CD4-positive, alpha-beta T cell treated with Interleukin-10 for 1 hour (primary cell): ENCODE measurements at places on chromosomes 3 and 15.

DNA sequence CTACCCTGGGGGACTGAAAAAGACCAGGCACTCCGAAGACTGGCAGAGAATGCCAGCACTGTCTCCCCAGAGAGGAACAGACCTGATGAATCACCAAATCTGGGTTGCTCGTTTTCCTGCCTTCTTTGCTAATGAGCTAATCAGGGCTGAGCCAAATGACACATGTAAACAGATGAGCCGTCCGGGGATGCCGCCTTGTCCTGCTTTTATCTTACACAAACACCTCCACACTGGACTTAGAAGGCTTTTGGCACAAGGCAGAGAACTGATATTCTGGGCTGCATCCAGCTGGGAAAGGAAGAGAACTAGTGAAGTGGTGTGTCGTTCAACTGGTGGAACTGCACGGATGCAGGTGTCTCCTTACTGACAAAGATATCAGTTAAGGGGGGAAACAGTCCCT, 88.1 kb downstream of the MECOM start:
- DNase-seq = no peak

GRCh38 chr3:148042663-148043445, 633.7 kb downstream of the ZIC1 start:
- DNase-seq = no peak

DNA sequence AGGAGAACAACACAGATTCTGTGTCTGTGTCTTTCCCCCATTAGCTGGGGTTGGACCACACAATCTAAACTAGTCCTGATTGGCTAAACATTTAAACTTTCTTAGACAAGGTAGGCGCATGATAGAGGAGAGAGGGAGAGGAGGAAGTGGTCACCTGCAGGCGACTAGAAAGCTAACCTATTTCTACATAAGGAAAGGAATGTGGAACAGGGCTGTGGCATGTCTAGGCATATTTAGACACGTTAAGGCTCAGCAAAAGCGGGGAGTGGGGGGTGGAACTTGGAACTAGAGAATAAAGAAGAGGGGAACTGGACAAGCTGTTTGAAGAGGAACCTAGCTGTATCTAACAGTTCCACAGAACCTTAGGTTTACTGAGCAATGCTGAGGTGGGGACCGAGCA, 12.8 kb downstream of the LRRC28 start:
- no peak for DNase-seq

DNA sequence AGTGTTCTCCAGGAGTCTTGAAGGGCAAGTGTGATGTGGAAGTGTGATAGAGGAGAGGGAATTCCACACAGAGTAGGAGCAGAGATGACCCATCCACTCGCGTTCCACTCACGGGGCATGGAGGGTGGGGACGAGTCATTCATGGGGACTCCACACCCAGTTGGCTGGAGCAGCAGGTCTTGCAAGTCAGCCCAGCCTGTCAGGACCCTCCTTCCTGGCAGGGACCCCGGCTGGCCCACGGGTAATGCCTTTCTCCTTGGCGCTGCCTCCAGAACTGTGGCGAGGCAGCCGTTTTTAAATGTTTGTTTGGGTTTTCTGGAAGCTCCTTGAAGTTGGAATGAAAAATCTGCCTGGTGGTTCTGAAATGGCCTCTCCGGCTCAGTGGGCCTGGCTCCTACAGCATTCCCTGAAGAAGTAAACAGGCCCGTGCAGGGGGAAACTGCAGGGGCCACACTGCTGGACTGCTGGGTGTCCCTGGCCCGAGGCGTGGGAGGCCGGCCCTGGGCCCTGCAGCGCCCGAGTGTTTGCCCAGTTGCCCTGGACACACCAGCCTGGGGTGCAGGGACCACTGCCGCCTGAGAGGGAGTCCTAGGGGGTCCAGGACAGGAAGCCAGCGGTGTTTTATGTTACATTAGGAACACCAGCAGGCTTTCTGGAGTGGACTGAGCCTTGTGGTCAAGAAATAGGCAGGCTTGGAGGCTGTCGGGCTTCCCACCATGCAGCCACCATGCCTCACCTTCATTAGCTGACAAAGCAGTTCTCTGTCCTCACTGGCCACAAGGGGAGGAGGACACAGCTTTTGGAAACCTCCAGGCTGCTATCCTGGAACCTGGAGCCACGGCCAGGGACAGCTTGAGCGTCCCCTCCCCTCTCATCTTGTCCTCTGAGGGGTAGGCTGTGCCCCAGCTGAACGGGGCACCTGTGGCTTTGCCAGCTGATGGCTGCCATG, 61.3 kb downstream of the CEMIP start:
- no peak for DNase-seq

GRCh38 chr3:81788610-81789009, 27.2 kb upstream of the GBE1 start:
- no peak for DNase-seq

GRCh38 chr15:60374628-60375081, 23.1 kb downstream of the ANXA2 start:
- DNase-seq = no peak

DNA sequence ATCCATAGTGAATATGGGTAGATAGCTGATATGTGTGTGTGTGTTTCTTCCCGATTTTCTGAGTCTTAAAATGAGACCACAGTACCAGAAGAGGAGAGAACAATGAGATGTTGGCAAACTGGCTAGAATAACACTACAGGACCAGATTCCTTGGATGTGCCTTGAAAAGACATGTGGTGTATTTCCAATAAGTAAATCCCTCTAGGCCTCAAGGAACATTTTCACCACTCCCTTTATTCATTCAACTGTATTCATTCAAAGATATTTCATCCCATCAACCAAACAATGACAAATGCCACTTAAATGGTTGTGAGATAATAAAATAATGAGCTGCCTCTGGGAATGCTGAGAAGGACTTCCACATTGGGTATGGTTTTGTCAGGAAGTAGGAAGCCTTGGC, 8.7 kb upstream of the BNC1 start:
- no peak for DNase-seq

GRCh38 chr3:149727656-149728055, 24.6 kb downstream of the COMMD2 start:
- no peak for DNase-seq

DNA sequence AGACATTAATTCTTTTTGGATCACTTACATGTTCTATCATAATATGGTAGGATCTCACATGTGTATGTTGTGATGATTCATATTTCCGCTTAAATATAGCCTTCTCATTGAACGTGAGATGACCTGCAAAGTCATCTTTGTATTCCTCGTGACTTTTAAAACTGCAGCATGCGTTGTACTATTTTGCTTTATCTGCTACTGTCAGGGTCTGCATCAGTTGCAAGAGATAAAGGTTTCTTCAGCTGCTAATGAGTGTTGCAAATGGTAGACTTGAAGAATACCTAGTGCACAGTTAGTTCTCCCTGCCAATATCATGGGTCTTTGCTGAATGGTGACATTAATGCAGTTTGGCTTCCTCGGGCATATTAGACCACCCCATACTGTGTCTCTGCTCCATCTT, 31.8 kb downstream of the REC114 start:
- DNase-seq = no peak

- no peak for DNase-seq
Observed at GRCh38 chr3:66778777-66779176, 219.3 kb upstream of the KBTBD8 start.

GRCh38 chr3:39529577-39529976, 62.1 kb downstream of the MOBP start:
- no peak for DNase-seq

GRCh38 chr3:194064380-194065332, 71.3 kb upstream of the HES1 start:
- no peak for DNase-seq

GRCh38 chr3:179723617-179724016, 70.8 kb downstream of the USP13 start:
- no peak for DNase-seq

- peak; percentile 31 for DNase-seq
Observed at GRCh38 chr15:85583442-85583841, 203.0 kb downstream of the AKAP13 start.

DNA sequence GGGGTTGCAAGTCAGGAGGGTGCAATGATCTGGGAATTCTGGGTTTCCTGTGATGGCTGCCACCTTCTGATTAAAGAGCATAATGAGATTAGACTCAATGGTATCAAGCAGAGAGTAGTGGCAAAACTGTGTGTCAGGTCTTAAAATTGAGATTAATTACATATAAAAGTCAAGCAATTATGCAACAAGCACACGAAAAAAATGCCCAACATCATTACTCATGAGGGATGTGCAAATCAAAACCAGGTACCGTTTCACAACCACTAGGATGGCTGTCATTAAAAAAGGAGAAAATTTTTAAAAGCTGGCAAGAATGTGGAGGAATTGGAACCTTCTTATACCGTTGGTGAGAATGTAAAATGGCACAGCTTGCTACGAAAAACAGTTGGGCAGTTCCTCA, 205.0 kb downstream of the OSBPL10 start:
- DNase-seq = no peak

- DNase-seq = no peak
Observed at GRCh38 chr3:172367205-172368105, 80.8 kb downstream of the GHSR start.

GRCh38 chr15:67253549-67254237, 768 bp downstream of the AAGAB start:
- DNase-seq = no peak

DNA sequence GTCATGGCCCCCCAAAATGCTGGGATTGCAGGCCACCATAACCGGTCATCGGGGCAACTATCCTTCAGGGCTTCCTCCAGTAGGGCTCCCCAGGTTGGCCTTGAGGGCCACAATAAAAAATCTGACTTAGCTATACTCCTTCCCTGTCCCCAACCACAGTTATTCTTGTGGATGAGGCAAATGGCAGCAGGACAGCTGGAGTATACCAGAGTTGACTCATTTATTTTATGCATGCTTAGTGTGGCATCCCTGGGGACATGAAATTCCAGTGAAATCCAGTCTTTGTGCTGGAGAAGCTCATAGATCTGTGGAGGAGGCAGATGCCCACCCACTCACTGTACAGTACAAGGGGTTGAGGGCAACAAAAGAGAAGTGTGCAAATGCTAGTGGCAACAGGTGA, 109.5 kb downstream of the RORA start:
- no peak for DNase-seq

- peak; percentile 48 for DNase-seq
Observed at GRCh38 chr3:152255290-152255689, 13.4 kb upstream of the MBNL1 start.

- DNase-seq = no peak
Observed at GRCh38 chr15:74417225-74417624, 16.5 kb downstream of the SEMA7A start.

GRCh38 chr15:85874236-85874635, 79.5 kb upstream of the KLHL25 start:
- DNase-seq = no peak

GRCh38 chr3:186532598-186533072, 11.5 kb downstream of the CRYGS start:
- no peak for DNase-seq

DNA sequence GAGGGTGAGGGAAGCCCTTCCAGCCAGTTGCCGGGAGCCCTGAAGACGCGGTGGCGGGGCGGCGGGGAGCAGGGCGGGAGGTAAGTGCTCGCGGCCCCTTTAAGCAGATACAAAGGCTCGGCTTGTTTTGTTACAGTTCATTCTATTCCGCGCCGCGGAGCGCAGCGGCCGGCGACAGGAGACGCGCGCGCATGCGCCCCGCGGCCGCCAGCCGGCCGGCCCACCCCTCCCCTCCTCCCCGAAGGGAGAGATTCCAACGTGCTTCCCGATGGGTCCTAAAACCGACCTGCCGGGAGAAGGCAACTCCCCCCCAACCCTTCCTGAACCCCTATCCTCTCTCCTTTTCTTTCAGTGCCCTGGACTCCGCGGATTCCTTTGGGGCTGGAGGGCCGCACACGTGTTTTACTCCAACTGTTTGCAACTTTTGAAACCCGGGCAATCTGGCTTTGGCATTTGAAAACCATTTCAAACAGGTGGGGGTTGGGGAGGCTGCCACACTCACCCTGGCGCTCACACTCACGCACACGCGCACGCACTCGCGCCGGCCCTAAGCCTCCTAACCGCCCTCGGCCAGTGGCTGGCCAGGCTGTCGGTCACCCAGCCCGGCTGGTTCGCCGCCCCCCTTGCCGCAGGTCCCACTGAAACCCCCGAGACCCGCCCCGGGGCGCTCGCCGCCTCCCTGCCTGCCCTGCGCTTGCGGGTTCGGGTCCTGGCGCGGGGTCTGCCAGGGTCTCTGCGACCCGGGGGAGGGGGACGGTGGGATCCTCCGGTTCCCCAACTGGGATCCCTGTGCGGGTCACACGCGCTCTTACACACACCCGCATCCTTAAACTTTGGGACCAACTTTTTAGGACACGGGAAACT, at the start of gene MAGI1:
TSS of gene MAGI1 (minus strand) at position 193 of the 864 bp plus-strand sequence. CDS start 610 bp downstream, outside the sequence.
- peak; percentile 0 for DNase-seq

- no peak for DNase-seq
Observed at GRCh38 chr3:123156276-123156995, 45.3 kb upstream of the SEC22A start.

DNA sequence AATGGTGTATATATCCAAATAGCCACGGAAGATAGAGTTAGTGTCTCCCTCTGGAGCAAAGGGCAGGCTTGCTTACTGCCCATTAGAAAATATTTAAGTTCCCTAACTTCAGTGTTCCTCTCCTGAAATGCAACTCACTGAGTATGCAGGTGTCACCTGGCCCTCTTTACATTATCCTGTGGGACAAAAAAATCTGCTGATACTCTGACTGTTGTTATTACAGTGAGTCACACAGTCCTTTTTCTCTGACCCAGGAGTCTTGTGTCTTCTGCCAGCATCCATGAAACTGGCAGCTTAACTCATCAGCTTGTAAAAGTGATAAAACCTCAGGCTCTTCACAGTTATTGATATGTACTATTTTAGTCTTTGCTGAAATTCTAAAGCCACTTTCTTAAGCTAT, 42.2 kb upstream of the RASGRF1 start:
- no peak for DNase-seq

- no peak for DNase-seq
Observed at GRCh38 chr15:68377766-68378165, 54.2 kb downstream of the ITGA11 start.

DNA sequence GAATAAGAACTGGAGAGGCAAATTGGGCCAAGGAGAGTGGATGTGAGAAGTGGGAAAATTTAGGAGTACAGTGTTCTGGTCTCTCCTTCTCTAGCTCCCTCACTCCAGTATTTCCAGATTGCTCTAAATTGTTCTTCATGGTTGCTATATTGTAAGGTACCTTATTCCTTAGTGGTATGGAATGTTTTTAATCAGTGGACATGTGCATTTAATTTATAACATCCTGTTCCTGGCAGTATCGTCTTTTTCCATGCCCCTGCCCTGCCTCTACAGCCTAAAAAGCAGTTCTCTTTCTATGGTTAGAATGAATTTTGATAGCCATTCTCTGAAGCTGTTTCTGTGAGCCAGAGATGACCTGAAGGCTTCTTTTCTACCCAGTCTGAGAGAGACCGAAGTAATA, 180.5 kb downstream of the TCF12 start:
- no peak for DNase-seq

DNA sequence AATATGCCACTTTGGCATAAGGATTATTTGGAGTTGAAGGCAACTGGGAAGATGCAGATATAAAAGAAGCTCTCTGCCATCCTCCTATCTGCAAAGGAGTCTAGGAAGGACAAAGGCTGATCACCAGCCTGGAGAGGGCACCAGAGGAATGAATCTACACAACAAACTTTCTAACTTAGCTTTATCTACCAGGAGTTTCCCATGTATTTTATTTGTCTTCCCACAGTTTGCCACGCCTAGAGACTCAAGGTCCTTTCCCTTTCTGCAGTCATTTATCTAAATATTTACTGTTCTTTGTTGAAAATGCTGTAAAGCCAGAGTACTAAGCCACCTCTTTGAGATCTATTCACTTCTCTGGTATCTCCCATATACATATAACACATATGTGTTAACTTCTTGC, 32.2 kb downstream of the GPR176 start:
- DNase-seq = no peak
